NCI-H460 (cell line): ENCODE measurements at places on chromosomes 16 and 17.
A peak's percentile ranks its signal among the peaks of the same experiment; 100 is the strongest.

DNA sequence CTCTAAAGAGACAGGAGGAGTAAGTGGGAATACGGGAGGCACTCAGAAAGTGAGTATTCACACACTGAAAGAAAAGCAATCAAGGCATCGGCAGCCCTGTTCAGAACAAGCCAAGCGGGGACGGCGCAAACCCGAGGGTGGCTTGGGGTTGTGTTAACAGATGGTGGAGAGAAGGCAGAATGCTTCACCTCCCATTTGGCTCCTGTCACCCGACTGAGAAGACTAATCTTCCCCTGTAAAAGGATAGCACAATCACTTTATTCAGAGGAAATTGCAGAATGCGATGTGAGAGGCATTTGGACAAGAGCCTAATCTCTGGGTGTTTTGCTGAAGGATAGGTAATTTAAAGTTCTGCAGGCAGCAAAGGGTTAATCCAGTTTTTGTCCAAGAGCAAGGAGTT is 119.3 kb upstream of the WSCD1 start:
- no peak for DNase-seq

- DNase-seq = no peak
Measured at GRCh38 chr17:6328279-6328678, 106.6 kb downstream of the AIPL1 start.

DNA sequence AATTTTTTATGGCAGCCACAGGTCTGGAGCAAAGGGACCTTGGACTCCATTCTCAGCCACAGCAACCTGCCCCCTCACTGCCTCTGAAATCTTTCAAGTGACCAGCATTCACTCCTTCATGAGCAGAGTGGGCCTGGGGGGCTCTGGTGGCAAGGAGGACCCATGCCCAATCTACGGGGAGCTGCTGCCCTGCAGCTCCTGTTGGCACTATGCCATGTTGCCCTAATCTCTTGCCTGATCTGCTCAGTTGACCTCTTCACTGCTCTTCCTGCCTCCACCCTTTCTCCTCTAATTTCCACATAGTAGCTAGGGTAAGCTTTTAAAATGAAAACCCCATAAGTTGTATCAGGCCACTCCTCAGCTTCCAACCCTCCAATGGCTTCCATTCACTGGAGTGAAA is 2.9 kb upstream of the PRKCB start:
- DNase-seq = no peak

GRCh38 chr16:9438991-9439390 is 347.5 kb downstream of the HAPSTR1 start:
- no peak for DNase-seq

DNA sequence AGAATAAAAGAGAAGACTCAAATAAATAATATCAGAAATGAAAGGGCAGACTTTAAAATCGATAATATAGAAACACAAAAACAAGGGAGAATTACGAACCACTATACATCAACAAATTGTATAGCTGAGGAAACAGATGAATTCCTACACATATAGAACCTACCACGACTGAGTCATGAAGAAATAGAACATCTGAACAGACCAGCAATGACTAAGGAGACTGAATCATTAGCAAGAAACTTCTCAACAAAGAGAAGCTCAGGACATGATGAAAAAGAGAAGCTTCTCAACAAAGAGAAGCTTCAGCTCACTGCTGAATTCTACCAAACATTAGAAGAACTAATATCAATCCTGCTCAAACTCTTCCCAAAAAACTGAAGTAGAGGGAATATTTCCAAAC is 255.9 kb downstream of the CEP112 start:
- DNase-seq = no peak

DNA sequence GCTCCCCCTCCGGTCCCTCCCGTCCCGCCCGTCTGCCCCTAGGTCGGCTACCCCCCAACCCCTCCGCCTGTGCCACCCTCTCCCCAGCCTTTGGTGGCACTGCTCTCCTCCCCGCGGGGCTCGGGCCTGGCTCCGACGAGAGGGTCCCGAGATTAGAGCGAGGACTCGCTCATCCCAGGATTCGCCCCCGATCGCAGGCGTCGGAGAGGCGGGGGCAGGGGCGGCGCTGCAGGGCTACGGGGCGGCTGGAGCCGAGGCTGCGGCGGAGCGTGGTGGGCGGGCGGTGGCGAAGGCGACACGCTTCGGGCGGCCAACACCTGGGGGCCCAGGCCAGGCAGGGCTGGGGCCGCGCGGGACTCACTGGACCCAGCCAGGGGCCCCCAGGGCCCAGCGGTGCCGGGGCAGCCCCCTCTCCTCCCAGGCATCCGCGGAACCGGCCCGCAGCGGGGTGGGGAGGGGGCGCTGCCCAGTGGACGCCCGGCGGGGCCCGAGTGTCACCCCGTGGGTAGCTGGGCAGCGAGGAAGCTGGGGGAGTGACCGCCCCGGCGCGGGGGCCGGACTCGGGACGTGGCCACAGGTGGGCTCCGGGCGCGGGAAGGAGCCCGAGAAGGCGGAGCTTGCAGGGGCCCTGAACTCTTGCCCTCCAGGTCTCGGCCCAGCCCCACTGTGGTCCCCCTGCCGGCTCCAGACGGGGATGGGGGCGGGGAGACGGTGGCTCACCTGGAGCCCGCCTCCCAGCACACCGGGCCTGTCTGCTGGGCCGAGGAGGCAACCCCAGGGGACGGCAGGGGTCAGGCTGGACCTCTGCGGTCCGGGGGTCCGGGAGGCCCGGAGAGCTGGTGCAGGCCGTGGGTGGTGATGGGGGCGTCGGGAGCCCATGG is 1.5 kb downstream of the MGAT5B start:
- no peak for DNase-seq

DNA sequence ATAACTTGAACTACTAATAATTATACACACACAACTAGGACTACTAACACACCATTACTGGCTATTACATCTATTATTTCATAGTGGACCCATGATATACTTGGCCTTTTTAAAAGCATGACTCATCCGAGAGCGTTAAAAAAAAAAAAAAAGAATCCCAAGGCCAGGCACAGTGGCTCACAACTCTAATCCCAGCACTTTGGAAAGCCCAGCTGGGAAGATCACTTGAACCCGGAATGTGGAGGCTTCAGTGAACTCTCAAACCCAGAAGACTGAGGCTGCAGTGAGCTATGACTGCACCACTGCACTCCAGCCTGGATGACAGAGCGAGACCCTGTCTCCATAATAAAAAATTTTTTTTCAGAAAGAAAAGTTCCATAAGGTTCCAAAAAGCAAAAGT is 3.1 kb downstream of the GLG1 start:
- DNase-seq = no peak

DNA sequence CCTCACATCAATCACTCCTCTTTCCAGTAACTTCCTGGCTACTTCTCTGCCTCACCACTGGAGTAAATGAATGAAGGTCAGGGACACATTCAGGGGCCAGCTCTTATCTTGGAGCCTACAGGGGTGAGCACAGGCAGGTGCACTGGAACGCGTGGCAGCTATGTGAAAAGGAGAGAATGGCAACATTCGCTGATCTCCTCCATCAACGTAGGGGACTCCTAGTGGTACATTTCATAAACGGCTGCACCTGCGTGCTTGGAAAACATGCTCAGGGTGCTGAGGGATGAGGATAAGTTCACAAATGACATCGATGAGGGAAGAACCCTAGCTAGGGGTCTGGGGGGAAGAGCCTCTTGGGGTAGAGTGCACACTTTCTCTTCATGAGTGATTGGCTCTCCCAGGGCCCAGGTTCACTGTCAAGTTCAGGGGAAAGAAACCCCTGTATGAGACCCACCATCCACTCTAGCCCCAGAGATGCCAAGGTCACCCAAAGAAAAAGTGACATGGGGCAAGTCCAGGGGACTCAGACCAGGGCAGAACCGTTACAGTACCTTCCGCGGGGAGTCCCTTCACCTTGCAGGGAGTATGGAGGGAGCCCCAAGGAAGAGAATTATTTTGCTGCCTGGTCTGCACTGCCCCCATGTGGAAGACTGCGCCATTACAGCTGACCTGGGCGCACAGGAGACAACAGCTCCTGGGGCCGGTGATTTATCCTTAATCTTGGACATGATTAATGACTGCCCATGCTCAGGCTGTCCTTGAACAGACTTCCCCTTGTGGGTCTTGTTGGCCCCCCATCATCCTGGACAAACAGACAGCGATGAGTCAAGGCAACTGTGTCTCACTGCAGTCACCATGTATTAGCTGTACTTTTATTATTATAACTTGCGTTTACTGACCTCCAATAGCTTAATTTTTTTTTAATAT is 30.1 kb downstream of the VAC14 start:
- peak; percentile 30 for DNase-seq

GRCh38 chr16:85046472-85046916 is 18.9 kb downstream of the KIAA0513 start:
- DNase-seq = no peak

DNA sequence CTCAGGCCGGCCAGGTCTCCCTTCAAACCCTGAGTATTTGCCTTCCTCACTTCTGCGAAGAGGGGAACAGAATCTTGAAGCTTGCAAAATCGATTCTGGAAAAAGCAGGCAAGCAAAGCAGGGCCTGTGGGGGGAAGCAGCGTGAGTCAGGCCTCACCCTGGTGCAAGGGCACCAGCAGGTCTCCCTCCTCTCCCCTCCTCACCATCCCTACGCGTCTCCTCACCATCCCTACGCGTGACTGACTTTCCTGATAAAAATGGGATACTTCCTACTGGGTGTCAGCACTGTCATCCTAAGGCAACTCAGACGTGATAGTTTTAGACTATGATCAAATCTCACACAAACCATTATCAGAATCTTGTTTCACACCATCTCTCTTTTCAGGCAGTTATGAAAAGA is 12.1 kb downstream of the CMTM3 start:
- DNase-seq = no peak

GRCh38 chr16:2490190-2491105 is 15.5 kb downstream of the TBC1D24 start:
- no peak for DNase-seq

DNA sequence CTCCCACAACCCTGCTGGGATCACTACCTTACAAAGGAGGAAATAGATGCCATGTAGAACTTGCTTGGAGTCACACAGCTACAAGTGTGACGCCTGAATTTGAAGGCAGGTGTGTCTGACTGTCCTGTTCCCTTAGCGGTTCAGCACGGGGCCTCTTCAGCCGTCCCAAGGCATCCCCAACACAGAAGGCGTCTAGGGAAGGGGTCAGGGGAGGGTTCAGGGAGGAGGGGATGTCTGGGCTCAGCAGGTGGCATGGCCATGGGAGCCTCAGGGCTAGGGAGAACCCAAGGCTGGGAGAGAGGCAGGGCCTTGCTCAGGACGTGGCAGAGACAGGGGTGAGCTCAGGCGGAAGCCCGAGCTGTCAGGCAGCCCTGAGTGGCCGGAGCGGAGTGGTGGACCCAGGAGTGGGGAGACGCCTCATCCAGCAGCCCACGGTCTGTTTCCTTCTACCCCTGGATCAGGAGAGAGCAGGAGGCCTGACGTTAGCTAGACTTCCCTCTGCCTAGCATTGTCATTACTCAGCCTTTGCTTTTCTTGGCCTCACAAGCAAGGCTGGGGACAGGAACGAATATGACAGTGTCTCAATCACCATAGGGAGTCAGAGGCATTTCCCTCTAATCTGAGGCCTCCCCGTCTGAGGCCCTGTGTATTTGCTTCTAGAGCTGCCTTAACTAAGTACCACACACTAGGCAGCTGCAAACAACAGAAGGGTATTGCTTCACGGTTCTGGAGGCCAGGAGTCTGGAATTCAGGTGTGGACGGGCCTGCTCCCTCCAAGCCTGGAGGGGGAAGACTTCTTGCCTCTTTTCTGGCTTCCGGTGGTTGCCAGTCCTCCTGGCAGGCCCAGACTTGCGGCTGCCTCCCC is 31.3 kb upstream of the ANKRD40CL start:
- no peak for DNase-seq

- DNase-seq = no peak
Measured at GRCh38 chr17:55926276-55926990, 175.6 kb downstream of the PCTP start.

DNA sequence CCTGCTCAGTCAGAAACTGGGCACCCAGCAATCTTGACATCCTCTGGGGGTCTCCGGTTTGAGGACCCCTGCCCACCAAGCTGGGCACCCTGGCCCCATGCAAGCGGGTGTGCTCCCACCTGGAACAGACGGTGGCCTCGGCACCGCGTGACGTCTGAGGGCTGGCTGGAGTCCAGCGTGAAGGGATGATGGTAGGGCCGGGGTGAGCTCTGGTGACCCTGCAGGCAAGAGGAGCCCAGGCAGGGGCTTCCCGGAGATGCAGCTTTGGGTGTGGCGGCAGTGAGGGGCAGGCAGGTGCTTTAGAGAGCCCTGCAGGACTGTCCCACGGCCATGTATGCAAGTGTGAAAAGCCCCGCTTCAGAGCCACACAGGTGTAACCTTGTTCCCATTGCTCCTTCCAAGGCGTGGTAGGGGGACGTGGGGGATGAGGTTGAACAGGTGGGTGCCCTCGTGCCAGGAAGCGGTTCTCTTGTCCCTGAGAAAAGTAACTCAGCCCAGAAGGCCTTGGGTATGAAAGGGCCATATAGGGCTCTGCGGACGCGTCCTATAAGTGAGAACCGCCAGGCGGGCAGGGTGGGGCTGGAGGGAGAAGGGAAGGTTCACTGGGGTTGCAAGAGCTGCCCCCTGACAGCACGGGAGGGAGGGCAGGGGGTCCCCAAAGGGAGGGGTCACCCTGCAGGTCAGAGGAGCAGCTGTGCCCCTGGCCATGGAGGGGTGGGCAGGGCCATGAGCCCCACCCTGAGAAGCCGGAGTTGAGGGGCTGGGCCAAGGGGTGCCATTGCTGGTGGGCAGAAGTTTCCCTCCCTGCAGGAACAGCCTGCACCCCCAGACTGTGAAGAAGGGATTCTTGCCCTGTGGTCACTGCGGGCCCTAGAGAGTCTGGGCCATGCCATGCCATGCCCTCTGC is 9.2 kb downstream of the RGS11 start:
- no peak for DNase-seq

DNA sequence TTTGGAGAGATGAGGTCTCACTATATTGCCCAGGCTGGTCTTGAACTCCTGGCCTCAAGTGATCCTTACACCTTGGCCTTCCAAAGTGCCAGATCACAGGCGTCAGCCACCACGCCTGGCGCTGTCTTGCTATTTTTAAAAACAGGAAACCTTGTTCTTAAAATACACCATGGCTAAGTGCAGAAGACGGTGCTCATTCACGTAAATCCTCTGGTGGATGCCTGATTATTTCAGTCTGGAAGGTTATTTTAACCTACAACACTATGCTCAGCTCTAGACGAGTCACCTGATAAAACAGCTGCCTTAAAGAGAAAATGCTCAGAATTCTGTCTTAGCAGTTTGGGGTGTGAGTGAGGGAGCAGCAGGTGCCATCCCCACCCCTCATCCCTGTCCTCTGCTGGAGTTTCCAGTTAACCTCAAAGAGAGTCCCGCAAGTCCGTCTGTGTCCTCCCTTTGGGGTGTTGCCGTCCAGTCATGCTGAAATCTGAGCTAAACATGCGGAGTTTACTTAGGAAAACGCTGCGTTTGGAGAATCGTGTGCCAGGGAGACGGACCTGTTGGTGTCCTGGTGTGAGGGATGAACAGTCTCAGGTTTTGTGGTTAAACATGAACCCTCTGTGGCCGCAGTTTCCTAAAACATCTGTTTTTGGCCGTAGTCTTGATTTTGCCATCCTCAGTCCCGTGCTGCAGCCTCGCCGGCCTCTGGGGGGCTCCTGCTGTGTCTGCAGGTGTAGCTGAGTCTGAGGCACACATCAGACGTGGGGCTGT is 17.1 kb downstream of the SPG7 start:
- DNase-seq = no peak

GRCh38 chr16:22217890-22218730 is 12.0 kb downstream of the EEF2K start:
- DNase-seq = no peak

- DNase-seq = no peak
Measured at GRCh38 chr17:49316889-49317675, 45.0 kb downstream of the ZNF652 start.
